ENCODE measurements at places on chromosomes 5 and 9.

DNA sequence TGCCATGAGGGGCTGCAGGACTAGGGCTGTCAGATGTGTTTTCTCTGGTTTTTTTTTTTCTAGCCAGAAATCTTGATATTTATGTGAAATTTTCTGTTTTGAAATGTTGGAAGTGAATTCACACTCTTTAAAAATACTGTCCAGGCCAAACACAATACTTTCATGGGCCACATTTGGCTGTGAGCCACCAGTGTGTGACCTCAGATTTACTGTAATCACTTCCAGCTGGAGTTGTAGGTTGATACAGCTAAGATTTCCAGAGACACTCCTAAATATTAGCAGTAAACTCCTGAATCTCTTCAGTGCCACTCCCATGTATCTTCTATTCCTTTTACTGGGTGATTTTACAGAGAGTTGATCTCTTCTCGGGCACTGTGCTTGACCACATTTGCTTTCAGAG, 92.2 kb upstream of the CKMT2 start:
- DNase-seq, result no peak

DNA sequence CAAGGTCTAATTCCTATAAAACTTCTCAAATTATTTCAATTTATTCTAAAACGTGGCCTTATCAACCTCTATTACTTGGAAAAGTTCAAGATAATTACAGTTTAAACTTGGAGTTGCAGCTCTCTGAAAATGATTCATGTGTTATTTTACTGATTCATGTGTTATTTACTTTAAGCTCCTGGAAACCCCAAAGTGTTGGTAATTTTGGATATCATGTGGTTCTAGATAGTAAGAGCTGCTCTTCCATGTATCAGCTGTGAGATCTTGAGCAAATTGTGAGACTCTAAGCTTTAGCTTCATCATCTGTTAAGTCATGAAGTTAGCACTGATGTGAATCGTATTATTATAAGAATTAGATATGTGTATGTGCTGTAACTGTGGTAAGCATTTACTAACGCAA, 749.2 kb downstream of the TLE4 start:
- DNase-seq, result peak; percentile 94

- no peak for DNase-seq
Observed at GRCh38 chr5:110873773-110874437, 135.1 kb downstream of the SLC25A46 start.

DNA sequence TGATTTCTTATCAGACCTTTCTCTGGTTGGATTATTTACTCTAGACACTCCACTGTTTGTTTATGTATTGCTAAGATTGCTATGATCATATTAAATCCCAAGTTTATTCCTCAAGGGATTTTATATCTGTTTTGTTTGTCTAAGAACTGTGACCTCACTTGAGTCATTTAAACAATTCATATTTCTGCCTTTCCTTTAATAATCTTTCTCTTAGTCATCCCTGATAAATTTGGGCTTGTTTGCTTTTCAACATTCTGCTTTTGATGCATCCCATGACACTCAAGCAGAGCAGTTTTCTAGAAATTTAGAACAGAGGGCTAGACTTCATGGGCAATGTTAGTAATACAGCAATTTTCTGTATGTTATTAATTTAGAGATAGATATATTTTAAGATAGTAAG, 231.6 kb upstream of the TNC start:
- DNase-seq, result peak; percentile 65

- DNase-seq, result no peak
Observed at GRCh38 chr5:102857076-102857818, 102.1 kb downstream of the PAM start.

- DNase-seq, result no peak
Observed at GRCh38 chr5:67215519-67216471, 19.2 kb upstream of the CD180 start.

DNA sequence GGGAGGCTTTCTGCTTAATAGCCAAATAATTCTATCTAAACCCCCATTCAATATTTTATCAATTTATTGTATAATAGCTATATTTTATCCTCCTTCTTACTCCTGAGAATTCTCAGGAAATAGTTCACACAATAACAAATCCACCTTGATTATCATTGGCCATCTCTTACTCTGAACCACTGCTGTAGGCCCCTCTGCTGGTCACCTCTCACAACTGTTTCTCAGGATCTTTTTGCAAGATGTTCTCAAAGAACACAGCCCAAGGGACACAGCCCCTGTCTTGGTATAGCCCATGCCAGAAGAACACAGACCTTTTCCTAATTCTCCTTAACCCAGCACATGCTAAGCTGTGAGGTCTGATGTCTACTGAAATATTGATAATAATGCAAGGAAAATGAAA, 74.9 kb upstream of the HTR4 start:
- DNase-seq, result no peak

- DNase-seq, result no peak
Observed at GRCh38 chr5:100131161-100131560, 404.0 kb upstream of the FAM174A start.

DNA sequence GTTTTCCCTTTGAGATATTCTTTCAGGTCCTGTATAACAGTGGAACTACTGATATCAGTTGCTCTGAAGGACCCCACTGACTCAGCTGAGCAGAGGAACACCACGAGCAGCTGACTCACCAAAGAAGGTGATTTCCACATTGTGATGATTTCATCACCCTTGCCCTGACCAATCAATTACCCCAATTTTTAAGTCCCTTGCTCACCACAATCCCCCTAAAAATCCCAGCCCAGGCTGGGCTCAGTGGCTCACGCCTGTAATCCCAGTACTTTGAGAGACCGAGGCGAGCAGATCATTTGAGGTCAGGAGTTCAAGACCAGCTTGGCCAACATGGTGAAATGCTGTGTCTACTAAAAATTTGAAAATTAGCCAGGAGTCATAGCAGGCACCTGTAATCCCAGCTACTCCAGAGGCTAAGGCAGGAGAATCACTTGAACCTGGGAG, 125.3 kb upstream of the ABCA1 start:
- peak; percentile 86 for DNase-seq

GRCh38 chr5:12017007-12017406, 112.8 kb upstream of the CTNND2 start:
- DNase-seq, result no peak

GRCh38 chr9:14985419-14985818, 75.2 kb upstream of the FREM1 start:
- no peak for DNase-seq

DNA sequence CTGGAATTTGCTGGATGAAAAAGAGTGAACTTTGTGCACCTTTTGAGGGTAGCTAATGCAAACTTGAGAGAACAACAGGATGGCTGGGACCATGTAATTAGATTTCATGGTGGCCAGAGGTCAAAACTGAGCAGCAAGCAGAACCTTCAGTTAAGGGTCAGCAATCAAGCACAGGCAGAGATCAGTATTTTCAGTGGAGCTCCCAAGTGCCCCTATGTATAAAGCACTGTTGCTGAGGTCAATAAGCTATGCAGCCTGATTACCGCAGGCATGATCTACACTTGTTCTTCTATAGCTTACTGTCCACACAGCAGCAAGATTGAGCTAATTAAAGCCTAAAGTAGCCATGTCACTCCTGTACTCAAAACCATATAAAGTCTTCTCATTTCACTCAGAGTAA, 62.1 kb upstream of the TMC1 start:
- DNase-seq, result no peak

GRCh38 chr9:95316794-95317118, 753 bp downstream of the FANCC start:
- peak; percentile 85 for DNase-seq

DNA sequence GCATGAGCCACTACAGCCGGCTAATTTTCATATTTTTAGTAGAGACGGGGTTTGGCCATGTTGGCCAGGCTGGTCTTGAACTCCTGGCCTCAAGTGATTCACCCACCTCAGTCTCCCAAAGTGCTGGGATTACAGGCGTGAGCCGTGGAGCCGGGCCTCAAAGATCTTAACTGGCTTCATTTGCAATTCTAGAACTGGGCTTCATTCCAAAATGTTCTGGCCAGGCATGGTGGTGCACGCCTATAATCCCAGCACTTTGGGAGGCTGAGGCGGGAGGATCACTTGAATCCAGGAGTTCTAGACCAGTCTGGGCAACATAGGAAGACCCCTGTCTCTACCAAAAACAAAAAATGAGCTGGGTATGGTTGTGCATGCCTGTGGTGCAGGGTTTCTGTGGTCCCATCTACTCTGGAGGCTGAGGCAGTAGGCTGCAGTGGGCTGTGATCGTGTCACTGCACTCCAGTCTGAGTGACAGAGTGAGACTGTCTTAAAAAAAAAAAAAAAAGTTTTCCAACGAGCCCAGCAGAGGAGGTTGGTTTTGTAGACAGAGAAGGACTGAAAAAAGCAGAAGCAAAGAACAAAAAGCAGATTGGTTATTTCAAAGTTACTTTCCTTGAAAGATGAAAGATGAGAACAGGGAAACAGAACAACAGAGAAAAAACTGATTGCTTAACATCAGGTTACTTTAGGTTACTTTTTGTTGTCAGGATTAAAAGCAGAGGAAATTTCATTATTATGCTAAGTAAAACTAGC, 78.2 kb downstream of the ANKRD55 start:
- peak; percentile 12 for DNase-seq

DNA sequence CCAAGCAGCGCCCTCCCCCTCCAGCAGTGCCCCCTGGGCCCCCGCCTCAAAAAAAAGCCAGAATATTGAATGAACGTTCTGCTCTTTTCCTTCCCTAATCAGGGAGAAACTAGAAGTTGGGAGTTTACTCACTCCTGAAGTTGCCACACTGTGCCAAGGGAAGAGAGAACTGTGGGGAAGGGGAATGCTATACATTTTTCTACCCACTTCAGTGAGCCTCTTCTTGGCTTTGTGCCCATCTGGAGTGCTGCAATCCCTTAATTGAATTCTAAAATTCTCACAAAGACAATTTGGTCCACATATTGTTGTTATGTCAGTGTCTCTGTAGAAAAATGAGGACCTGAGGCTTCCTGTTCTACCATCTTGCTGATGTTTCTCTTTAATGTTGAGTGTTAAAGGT, 443.7 kb downstream of the DIRAS2 start:
- DNase-seq, result no peak

DNA sequence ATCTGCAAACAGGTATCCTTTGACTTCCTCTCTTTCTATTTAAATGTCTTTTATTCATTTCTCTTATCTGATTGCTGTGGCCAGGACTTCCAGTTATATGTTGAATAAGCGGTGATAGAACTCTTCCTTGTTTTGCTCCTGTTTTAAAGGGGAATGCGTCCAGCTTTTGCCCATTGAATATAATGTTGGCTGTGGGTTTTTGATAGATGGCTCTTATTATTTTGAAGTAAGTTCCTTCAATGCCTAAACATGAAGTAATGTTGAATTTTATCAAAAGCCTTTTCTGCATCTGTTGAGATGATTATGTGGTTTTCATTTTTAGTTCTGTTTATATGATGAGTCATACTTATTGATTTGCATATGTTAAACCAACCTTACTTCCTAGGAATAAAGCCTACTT, 300.5 kb upstream of the CTNND2 start:
- no peak for DNase-seq

DNA sequence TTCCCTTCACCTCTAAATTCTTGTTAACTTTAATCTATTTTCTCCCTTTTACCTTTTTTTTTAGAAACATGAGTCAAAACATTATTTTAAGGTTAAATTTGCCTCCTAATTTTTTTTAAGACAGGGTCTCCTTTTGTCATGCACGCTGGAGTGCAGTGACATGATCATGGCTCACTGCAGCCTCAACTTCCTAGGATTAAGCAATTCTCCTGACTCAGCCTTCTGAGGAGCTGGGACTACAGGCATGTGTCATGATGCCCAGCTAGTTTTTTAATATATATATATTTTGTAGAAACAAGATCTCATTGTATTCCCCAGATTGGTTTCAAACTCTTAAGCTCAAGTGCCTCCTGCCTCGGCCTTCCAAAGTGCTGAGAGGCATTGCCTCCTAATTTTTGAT, 424.7 kb upstream of the FAM174A start:
- DNase-seq, result no peak

DNA sequence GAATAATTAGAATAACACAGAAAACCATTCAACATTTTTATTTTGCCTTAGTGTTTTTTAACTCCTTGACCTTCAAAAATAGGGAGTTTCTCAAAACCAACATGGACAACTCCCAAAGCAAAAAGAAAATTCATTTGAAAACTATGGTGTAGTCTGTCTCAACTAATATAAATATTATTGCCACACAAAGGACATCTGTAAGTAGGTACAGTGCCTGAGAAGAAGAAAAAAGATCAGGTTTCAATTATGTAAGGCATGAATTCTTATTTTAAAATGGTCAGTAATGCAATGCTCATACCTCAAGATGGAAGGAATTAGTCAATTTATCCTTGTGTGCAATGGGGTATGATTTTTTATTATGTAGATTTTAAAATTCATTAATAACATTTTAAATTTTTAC, 109.6 kb upstream of the CNTLN start:
- DNase-seq, result no peak

GRCh38 chr5:65382582-65382981, 99.1 kb downstream of the ADAMTS6 start:
- peak; percentile 24 for DNase-seq

- DNase-seq, result no peak
Observed at GRCh38 chr9:110065532-110065931, 142.4 kb downstream of the C9orf152 start.

DNA sequence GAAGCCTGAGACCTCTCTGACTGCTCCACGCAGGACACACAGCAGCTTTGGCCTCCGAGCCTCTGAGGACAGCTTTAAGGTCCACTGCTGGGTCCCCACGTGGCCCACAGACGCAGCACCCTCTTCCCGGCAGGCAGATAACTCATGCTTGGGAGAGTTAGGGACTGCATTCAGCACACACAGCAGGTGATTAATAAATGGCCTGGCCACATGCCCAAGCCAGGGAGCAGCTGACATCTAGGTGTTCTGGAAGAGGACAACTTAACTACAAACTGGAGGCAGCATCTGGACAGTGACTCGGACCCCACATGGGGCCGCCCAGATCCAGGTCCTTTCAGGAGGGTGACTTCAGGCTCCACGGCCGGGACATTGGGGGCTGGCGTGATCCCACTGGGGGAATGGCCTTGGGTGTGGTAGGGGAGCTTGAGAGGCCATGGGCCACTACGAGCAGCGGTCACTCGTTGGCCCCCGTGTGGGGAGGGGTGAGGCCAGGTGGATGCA, 11.3 kb downstream of the NINJ1 start:
- DNase-seq, result no peak

DNA sequence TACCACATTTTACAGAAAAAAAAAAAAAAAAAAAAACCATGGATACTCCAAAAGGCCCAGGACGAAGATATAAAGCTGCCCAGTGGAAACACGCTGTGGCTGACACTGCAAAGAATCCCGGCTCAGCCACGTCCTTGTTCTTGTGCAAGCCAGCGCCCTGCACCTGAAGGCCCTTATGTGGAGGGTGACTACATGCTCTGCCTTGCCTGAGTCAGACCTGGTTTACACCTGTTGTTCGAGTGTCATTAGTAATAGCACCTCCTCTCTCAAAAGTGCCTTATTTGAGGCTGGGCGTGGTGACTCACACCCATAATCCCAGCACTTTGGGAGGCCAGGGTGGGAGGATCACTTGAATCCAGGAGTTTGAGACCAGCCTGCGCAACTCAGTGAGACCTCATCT, 54.3 kb upstream of the ZSWIM6 start:
- DNase-seq, result no peak

- DNase-seq, result no peak
Observed at GRCh38 chr5:135454946-135455345, 2.8 kb upstream of the TIFAB start.
